Kidney glomerular epithelial cell (primary cell): ENCODE measurements at places on chromosomes 3 and 15.

- no peak for DNase-seq
Observed at GRCh38 chr3:71542521-71543370, 40.8 kb downstream of the FOXP1 start.

- DNase-seq, result no peak
Observed at GRCh38 chr3:48859206-48859605, 11.5 kb upstream of the PRKAR2A start.

- DNase-seq, result no peak
Observed at GRCh38 chr3:178663201-178663934, 127.1 kb downstream of the KCNMB2 start.

DNA sequence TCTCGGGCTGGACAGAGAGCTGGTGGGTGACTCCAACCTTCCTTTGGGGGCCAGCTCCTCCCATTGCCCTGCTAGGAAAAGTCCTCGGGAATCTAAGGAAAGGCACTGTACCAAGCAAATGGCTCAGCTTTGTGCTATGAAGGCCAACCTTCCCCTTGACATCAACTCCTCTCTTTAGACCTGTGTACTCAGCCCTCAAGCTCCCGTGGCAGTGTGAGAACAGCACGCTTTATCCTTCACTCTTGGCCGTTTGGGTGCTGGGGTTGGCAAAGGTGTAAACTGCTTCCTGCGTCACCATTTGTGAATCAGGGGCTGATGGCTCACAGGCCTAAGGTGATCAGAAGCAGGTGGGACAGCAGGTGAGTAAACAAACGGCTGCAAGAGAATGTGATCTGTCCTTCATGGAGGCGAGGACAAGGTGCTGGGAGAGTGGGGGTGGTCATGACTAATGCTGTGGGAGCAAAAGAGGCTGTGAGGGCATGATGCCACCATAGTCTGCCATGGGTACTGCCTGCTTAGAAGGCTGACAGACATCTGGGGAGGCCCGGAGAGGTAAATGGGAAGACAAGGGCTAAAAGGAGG is 165.2 kb upstream of the TPM1 start:
- no peak for DNase-seq

- DNase-seq, result no peak
Observed at GRCh38 chr3:110743984-110744383, 327.6 kb upstream of the NECTIN3 start.

- DNase-seq, result no peak
Observed at GRCh38 chr3:184872200-184872599, 60.2 kb downstream of the VPS8 start.

- DNase-seq, result no peak
Observed at GRCh38 chr3:125141596-125142419, 70.7 kb downstream of the SLC12A8 start.

- no peak for DNase-seq
Observed at GRCh38 chr3:159131376-159131775, 329.5 kb downstream of the MFSD1 start.

DNA sequence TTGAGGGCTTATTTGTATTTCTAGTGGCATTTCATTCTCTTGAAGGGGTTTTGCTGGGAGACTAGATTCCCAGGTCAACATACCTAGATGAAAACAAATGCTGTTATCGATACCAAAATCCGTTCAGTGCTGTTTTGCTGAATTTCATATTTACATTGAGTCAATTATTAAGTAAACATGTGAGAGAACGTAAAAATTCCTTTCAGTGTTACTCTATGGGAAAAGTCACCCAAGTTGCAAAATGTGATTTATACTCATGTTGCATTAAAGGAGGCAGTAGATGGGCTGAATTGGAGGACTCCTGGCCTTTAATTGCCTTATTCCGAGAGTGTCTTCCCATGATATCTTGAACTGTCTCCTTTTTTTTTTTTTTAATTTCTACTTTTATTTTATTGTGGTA is 1011.3 kb upstream of the NR2F2 start:
- DNase-seq, result no peak

GRCh38 chr15:25725758-25726157 is 137.4 kb downstream of the ATP10A start:
- DNase-seq, result no peak

DNA sequence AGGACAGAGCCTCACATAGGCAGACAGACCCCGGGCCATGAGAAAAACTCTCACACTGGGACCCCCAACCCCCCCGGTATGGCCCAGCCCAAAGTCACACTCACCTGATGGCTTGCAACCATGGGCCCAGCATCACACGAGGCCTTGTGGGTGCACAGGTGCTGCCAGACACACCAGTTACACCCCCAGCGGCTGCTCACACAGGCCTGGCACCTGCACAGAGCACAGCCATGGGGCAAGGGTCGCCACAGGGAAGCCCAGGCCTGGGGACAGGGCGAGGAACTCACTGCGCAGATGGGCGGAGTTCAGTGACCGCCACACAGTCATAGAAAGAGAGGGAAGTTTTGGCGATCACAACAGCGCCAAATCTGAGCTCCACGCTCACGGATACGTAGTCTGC is 9.3 kb downstream of the PLXNB1 start:
- DNase-seq, result no peak

- no peak for DNase-seq
Observed at GRCh38 chr3:123595396-123596180, 10.7 kb upstream of the HACD2 start.

DNA sequence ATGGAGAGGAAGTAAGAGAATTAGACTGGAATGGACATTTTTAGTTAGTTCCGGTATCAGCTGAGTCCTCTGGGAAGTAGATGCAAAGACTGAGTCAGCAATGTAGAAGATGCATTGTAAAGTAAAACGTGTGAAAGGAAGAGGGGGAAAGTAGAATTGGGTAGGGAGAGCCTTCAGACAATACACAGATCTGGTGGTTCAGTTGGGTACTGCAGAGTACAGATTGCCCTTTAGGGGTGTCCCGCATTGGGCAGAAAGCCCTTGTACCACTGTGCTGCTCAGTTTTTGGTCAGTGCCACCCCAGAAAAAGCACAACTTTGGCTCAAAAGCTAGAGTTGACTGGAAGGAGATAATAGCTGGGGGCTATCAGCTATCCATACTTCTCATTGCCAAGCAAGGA is 247.4 kb downstream of the KBTBD8 start:
- no peak for DNase-seq

DNA sequence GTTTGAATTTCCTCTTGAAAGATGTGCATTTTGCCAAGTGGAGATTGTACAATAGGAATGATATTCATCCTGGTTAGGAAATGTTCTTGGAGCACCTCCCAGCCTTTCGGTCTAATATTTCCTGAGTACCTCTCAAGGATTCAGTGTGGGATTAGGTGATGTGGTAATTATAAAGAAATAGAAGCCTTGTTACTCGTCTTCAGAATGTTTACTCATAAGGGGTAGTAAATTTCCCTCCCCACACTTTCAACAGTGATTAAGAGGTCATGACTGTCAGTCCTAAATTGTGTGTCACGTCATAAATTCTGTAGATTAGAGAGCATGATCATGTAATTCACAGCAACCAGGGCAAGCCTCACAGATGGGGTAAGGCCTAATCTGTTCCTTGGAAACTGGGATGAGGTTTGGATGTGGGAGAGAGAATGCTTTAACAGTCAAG is 633.1 kb upstream of the TBL1XR1 start:
- no peak for DNase-seq

- no peak for DNase-seq
Observed at GRCh38 chr15:59707619-59708018, 18.5 kb upstream of the BNIP2 start.

- no peak for DNase-seq
Observed at GRCh38 chr3:107664614-107665013, 141.9 kb downstream of the BBX start.

GRCh38 chr15:91981821-91982800 is 128.6 kb downstream of the SLCO3A1 start:
- no peak for DNase-seq

- DNase-seq, result no peak
Observed at GRCh38 chr15:75725006-75725718, 12.5 kb upstream of the CSPG4 start.
